ENCODE measurements at places on chromosomes 13 and 19. TPM values are rescaled to one million over a fixed set of nuclear protein-coding genes. Genes with fewer than 3 reads are reported as not detected.

DNA sequence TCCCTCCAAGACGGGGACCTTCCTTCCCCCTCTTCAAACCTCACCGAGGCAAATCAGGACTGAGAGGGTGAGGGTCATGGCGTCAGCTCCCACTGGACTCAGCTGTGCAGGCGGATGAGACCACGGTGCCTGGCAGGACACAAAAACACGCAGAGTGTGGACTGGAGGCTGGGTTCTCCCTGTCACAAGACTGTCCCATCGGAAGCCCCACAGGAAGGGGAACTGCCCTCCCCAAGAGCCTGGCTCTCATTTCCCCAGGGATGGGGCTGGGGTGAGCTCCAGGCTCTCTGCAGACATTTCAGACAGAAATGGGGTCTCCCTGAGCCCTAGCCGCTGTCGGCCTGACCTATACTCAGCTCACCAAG, at the start of gene LILRB5:
TSS of gene LILRB5 (minus strand) at position 158 of the 365 bp plus-strand sequence. CDS start at position 78, 80 bp downstream.
- DNase-seq, result no peak

DNA sequence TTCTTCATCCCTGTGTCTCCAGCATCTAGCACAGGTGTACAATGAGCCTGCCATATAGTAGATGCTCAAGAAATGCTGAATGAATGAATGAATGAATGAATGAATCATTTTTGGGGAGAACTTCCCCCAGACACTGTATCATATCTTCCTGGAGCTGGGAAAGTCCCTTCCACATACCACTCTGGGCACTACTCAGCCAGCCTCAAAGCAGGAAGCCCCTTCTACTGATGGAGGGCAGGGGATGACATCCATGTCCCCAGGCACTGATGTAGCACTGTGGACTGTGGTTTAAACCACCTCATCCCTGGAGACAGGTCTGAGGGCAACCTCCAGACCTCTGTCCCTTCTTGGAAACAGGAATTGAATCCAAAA, 4.8 kb downstream of the GNA15 start:
- no peak for DNase-seq

Gene IFT88
- total RNA-seq, result 9.8 TPM

- peak; percentile 57 for DNase-seq
Measured at GRCh38 chr19:17333611-17334413, 843 bp downstream of the ANO8 start.

DNA sequence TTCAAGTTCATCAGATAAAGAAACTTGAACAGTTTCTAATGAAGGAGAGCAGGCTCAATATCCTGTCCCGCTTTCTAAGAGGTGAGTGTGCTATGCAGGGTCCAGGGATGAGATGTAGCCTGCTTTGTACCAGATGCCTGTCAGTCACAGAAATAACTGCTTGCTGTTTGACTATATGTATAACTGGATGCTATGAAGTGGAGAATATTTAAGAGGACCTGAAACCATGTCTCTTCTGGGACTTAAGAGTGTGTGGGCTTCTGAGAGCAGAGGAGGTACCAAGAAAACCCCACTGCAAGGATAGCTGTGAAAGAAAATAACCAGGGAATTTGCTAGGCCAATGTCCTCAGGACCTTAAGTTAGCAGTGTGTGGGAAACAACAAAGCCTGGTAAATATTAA, 246.3 kb upstream of the RFC3 start:
- no peak for DNase-seq

Gene ZNF284
- total RNA-seq, result 1.7 TPM

GRCh38 chr19:46737298-46737654, 8.6 kb upstream of the FKRP start:
- no peak for DNase-seq
